ENCODE measurements at places on chromosomes 12 and 14.
A peak's percentile ranks its signal among the peaks of the same experiment; 100 is the strongest.

GRCh38 chr14:90274808-90275457 is 18.6 kb downstream of the PSMC1 start:
- peak; percentile 68 for DNase-seq

GRCh38 chr14:53881161-53881871 is 75.3 kb downstream of the BMP4 start:
- DNase-seq, result no peak

- DNase-seq, result peak; percentile 8
Measured at GRCh38 chr12:111505601-111506036, 93.5 kb downstream of the ATXN2 start.

- DNase-seq, result no peak
Measured at GRCh38 chr12:20404576-20405346, 36.4 kb downstream of the PDE3A start.

- peak; percentile 14 for DNase-seq
Measured at GRCh38 chr14:33842299-33842698, 108.6 kb downstream of the EGLN3 start.

GRCh38 chr12:108884116-108885012 is 4.5 kb downstream of the DAO start:
- peak; percentile 37 for DNase-seq

DNA sequence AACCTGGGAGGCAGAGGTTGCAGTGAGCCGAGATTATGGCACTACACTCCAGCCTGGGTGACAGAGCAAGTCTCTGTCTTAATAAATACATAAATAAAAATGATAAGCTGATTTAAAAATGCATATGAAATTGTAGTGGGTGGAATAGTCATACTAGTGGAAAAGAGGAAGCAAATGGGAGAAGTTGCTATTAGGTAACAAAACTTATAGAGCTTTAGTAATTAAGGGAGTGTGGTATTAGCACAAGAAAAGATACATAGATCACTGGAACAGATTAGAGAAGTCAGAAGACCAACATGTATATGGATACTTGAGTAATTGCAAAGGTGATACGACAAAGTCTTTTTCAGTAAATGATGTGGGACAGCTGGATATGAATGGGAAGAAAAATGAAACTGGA is 26.5 kb downstream of the TECPR2 start:
- DNase-seq, result no peak

GRCh38 chr12:69792533-69792932 is 32.5 kb upstream of the MYRFL start:
- no peak for DNase-seq

- peak; percentile 25 for DNase-seq
Measured at GRCh38 chr14:37443461-37443860, 151.6 kb downstream of the FOXA1 start.

GRCh38 chr14:49975799-49976198 is 82.9 kb downstream of the ARF6 start:
- DNase-seq, result no peak

GRCh38 chr12:19671695-19672094 is 232.4 kb downstream of the AEBP2 start:
- DNase-seq, result no peak

DNA sequence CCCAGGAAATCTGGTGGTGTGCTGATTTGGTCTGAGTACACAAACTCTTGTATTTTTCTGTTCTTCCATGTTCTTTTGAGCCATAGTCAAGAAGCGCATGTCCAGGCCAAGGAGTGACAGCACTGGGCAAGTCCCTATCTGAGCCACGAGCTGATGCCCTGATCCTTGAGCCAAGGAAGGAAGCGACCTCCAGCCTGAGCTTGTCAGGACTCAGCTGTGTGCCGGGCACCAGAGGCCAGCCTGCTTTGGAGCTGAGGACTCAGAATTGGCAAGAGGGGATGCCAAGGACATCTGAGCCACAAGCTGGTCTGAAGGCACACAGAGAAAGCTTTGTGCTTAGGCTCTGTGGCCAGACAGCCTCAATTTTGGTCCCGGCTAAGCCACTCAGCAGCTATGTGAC is 52.6 kb downstream of the GALNT16 start:
- no peak for DNase-seq

DNA sequence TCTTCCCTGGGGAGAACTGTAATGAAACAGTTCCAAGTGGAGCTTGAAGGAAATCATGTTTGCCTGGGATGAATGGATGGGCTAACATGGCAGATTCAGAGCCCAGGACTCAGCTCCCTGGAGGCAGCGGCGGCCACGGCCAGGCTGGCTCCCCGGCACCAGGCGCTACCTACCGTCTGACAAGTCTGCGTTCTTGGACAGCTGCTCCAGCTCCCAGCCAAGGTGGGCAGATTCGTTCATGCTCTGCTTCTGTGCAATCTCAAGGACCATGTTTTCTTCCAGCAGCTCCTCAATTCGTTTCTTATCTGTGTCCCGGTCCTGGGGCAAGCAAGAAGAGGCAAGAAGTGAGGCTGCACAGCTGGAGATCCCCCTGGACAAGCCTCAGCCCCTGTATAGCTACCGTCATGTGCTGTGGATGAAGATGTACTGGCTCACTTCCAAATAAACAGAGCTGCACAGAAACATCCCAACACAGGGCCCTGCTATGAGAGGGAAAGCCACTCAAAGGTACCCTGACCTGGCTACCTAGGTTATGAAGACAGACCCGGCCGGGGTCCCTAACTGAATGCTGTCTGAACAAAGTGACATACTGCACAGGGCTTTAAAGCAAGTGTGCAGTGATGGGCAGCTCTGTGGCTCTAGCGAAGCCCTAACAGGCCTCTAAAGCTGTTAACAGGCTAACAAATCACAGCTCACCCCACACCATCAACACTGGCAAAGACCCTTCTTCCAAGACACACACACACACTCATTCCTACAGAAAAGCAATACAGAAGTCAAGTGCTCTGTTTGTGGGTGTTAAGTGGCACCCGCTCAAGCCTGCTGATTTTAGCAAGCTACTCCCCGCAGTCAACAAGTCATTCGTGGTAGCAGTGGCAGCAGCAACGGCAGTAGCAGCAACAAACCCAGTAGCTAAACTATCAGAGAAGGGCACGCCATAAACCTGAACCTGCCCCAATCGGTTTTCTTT is 80.4 kb upstream of the GPR68 start:
- no peak for DNase-seq

GRCh38 chr14:89690139-89690538 is 264.4 kb downstream of the EFCAB11 start:
- DNase-seq, result no peak

GRCh38 chr14:58823312-58823711 is 185.6 kb downstream of the DACT1 start:
- no peak for DNase-seq

DNA sequence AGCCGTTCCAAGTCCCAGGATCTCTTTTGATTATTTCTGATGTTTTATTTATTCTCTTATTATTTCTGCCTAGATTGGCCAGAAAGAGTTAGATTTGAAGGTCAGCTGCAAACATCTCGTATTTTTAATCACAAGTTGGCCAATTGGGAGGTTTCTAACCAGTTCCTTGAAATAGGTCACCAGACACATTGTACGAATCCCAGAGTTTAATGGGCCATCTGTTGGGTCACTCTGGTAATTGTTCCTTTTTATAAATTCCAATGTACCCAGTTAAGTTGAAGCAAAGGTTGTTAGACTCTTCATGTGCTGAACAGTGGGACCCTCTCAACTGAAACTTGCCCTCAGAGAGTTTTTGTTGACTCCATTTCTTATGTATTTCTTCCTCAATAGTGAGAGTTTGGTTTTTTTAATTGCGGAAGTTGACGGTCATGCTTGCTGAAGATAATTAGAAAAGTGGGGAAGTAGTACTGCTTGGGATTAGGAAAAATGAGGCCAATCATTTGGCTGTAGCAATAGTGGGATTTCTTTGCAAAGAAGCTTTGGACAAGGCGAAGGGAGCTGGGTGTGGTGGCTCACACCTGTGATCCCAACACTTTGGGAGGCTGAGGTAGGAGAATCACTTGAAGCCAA is 382.7 kb upstream of the RGS6 start:
- DNase-seq, result no peak

DNA sequence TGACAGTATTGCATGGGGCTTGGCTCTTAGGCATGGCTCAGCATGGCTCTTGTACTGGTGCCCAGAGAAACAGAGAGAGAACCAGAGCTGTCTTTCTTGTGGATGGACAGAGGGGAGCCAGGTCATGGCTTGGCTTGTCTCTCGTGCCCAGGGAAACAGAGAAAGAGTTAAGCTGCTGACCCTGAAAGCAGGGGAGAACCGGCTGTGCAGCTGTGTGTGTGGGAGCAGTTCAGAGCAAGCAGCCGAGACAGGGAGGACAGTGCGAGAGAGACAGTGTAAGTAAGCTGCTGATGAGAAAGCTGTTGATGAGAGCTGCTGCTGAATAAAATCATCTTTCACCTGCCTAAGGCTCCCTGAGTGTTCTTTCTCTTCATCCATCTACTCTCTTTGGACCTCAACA is 61.3 kb upstream of the DDHD1 start:
- no peak for DNase-seq

DNA sequence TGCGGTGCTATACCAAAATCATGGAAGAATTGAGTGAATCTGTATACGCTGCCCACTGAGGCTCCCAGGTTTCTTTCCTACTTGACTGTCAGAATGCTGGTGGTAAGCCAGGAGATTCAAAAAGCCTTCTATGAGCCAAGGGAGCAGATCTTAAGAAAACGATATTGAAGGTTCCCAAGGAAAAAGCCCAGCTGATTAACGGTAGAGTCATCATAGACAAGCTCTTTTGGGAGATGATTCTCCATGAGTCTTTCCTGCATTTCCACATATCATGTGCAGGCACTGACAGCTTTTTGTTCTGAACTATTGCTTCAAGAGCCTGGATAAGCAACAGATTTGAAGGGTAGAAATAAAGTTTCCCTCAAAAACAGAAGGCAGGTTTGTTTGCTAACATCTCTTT is 17.5 kb downstream of the SLC35F4 start:
- peak; percentile 83 for DNase-seq

GRCh38 chr12:116556964-116557698 is 2.0 kb upstream of the MAP1LC3B2 start:
- peak; percentile 47 for DNase-seq

DNA sequence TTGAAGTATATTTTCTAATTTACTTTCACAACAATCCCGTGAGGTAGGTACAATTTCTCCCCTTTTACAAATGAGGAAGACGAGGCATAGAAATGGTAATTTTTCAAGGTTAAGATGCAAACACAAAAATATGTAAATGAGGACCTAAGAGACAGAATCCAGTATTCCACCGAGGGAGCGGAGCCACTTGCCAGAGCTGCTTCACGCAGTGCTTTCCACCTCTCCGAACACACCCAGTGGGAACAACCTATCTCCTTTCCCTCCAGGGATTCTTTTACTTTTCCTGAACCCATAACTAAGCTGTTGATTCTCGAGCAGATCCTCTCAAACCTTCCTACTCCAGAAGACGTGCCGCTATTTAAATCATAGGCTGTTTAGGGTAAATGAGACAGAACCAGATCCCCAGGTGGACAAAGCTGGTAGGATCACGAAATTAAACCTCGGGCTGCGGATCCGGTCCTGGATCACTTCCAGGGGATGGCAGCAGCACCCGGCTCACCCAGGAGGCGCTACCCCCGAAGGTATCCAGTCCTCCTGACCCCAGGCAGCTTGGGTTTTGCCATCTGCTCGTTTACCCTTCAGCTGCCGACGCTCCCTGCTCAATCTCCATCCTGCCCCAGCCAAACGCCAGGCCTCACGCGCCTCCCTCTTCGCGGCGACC is 1.5 kb downstream of the DDHD1 start:
- peak; percentile 78 for DNase-seq

- no peak for DNase-seq
Measured at GRCh38 chr12:78167510-78167909, 336.8 kb downstream of the NAV3 start.

DNA sequence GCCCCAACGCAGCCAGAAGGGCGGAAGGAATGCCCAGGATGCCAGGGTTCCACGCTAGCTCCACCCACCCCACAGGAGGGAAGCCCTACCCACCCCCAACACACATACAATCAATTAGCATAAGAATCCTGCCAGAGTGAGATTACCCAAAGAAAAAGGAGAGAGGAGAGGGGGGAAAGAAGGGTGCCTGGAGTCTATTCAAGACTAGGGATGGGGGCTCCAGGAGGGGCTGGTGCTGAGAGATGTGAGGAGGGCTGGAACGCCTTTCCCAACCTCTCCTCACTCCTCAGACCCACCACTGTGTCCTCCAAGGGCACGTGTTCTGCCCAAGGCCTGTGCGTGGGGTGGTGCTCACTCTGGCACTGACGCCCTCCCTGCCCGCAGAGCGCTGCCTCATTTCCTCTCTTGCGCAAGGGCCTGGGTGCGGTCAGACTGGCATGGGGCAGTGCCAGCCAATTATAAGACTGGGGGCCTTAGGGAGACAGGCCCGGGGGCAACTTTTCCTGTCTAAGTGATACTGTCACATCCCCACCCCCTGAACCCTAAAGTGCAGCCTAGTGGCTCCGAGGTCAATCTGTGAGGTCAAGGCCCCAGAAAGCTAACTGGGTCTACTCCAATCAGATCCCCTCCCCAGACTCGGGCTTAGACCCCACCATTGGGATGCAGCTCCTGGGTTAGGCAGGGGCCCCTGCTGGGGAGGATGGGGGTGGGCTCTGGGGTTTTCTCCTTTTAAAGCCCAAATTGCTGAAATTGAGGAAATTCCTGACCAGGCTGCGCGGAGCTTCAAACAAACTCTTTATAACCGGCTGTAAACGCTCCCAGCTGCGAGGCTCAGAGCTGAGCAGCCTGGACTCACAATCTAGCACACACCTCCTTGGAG is 10.2 kb upstream of the ITGB7 start:
- DNase-seq, result peak; percentile 86

DNA sequence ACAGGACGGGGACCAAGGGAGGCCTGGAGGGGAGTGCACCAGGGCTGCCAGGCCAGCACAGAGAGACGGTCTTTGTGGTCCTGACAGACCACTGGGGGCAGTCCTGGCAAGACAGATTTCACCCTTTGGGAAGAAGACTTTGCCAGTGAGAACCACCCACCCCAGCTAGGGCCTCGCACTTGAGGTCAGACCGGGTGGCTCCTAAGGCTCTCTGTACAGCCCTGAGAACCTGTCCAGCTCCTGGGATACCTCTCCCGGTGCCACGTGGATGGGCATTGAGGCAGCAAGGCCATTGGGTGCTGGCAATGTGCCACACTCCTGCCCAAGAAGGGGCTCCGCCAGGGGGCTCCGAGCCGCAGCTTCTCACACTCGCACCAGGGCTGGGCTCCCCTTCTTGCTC is 42.4 kb downstream of the DEGS2 start:
- no peak for DNase-seq

GRCh38 chr12:7210642-7211151 is 21.2 kb downstream of the PEX5 start:
- no peak for DNase-seq

DNA sequence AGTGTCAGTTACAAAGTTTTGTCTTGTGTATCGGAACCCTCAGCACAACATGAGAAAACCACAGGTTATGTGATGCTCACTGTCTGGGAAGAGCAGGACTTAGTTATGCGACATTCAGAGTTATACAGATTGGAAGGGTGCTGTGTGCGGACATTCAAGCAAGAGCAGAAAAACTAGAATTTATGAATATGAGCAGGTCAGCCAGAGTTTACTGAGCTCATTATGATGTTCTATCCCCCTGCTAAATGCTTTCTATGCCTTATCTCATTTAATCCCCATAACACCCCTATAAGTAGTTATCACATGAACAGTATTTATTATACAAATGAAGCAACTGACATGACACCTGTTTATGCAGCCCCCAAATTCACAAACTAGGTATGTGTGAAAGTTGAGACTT is 1083.2 kb downstream of the FLRT2 start:
- no peak for DNase-seq

Data from GM23248 (cell line).